ENCODE measurements at places on chromosomes 1 and 21.

DNA sequence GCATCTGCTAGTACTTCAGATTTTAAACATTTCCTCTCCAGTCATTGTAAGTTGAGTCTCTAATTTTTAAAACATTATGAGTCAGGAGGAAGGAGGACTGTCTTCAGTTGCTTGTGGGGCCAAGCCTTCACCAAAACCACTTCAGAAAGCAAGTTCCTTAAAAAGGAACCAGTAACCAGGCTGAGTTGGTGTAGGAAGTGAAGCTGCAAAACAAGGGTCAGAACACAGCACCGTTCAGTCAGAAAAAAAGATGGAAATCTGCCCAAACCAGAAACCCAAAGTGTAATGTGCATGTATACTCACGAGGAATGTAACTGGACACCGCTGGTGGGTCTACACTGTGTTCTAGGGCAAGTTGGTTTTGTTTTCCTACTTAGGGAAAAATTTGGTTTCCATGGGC, 402.1 kb downstream of the SETD4 start:
- DNase-seq: no peak

GRCh38 chr21:43573921-43574320, 85.4 kb downstream of the HSF2BP start:
- DNase-seq: no peak

DNA sequence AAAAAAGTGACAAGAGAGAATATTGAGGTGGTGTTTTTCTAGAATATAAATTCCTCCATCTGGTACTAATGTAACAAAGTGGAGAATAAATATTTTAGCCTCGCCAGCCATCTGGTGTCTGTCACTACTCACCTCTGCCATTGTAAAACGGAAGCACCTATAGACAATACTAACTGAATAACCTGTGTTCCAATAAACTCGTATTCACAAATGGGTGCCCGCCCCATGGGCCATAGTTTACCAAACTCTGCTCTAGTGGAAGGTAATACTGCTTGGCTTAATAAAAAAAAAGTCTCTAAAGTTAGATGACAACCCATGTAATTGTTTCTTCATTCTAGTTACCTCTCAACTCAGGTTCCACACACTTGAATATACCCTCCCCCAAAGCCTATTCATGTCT, 8.1 kb downstream of the MIS18A start:
- no peak for DNase-seq

GRCh38 chr1:26910343-26911160, 3.2 kb downstream of the NR0B2 start:
- no peak for DNase-seq

DNA sequence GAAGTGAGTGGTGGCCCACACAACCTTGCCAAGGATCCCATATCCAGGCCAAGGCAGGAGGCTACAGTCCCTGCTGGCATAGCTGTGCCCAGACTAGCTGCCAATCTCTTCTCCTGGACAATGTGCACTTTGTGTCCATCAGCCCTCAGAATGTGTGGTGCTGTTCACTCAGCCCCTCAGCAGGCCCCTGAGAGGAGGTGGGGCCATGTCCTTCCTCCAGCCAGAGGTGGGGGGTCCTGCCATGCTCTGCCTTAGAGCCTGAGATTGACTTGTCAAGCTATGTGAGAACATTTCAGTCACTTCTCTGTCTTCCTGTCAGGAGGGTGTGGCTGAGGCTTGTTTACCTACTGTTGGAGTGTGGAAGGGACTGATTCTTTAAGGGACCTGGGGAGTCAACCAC, 1.4 kb downstream of the NCF2 start:
- no peak for DNase-seq

GRCh38 chr21:44353191-44353970, at the start of gene TRPM2:
Gene TRPM2, plus strand, starts transcription at chr21:44353621. Its CDS starts 80 bp downstream, at chr21:44353701.
- DNase-seq: no peak

DNA sequence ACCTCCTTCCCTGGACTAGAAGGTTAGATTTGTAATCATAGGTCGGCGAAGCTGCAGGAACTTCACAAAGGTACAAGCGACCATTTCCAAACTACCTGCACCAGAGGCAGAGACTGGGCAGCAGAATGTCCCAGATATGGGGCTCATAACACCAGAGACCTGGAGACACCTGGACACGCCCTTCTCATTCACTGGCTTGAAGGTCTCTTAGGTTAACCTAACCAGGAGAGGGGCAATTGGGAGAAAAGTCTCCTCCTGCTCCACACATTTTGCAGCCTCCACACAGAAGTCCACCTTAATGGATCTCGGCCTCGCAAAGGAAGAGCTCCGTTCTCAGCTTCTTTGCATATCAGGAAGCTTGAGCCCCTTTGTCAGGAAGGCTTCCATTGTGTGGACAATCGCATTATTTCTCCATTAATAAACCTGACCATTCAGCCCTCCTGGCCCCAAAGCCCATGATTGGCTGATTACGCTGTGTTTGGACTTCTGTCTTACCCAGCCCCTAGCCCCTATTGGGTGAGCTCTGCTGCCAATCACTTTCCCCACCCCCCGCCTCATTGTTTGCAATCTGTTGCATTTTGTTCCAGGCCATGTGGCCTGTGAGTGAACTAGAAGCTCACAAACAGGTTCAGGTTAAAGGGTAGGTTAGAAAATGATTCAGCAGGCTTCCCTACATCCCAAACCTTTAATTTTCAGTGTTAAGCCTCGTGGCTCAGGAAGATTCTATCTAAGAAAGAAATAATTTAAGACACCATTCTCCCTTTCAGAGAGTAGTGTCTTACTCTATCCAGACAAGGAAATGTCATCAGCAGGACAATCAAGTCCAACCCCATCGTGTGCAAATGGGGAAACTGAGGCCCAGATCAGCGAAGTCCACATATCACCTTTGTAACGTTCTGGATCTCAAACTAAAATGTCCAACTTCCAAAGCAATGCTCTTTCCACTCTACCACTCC, 2.8 kb downstream of the MYCL start:
- no peak for DNase-seq

- peak; percentile 86 for DNase-seq
These were observed 56.3 kb upstream of the NEK2 start for GRCh38 chr1:211731456-211732292.

DNA sequence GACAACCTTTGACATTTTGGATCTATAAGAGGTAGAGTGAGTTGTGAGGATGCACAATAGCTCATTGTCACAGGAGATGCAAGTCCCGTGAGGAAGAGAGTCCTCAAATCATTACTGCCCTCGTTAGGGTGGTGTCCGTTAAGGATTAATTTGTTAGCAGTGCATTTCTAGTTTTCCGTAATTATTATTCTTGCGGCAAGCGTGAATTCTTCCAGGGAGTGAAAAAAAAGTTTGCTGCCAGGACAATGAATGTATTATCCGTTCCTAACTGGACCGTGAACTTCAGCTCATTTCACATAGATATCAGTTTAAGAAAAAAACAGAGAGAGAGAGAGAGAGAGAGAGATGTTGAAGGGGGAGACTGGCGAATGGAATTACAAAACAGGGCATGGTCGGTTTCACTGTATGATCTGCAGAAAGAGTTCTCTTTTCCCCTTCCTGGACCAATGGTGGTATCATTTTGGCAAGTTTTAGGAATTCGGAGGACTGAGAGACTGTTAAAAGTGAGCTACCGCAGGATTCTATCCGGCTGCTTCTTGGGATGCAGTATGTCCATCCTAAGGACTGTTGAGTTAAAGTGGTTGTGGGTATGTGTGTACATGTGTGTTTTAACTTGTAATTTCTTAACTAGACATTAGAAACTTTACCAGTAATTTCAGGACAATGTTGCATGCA, 216.0 kb upstream of the NFIA start:
- DNase-seq: no peak

DNA sequence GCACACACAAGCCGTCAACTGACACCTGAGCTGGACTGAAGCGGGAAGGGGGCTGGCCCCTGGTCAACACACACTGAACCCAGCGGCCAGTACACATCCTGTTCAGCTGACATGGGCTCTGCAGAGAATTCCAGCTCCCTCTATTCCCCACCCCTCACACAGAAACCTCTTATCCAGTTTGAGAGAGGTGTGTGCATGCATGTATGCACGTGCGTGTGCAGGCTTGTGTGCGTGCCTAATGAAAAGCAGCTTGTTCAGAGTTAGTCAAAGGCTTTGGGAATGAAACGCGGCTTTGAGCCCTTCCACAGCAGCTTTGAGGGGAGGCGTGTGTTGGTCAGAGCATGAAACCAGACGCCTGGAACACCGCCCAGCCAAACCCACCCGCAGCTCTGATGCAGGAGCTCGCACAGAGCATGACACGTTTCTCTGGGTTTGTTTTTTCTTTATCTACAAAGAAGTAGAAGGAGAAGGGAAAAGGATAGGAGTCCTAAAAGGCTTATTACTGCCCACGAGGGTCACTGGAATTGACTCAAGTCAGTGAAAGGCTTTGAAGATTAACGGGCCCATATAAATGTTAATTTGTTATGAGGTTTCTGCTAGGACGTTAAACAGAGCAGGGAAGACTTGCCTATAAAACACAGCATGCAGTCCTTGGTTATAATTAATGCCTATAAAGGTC, 184.2 kb downstream of the ETS2 start:
- DNase-seq: no peak

DNA sequence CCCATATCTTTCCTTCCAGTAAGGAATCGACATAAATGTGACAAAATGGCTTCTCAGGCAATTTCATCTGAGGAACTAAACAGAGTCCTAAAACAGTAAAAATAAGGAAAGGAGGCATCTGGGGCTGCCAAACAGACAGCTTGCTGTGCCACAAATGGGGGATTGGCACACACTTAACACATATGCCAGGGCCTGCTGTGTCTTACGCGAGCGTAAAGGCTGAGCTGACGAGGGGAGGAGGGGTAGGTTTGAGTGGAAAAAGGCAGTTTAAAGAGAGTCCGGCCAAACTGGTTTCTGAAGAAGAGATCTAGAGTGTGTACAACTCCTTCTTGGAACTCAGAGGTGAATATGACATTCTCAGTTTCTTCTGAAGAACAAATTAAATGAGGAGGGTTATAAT, 244.1 kb upstream of the MAP1LC3C start:
- no peak for DNase-seq

- DNase-seq: no peak
These were observed 161.2 kb downstream of the NPHP4 start for GRCh38 chr1:5830771-5831599.

- no peak for DNase-seq
These were observed 36.7 kb downstream of the NFIA start for GRCh38 chr1:61119085-61119484.

- no peak for DNase-seq
These were observed 154.1 kb downstream of the CLIC6 start for GRCh38 chr21:34822942-34823341.
